Iris pigment epithelial cell (primary cell): ENCODE measurements at places on chromosomes 5 and 9.

DNA sequence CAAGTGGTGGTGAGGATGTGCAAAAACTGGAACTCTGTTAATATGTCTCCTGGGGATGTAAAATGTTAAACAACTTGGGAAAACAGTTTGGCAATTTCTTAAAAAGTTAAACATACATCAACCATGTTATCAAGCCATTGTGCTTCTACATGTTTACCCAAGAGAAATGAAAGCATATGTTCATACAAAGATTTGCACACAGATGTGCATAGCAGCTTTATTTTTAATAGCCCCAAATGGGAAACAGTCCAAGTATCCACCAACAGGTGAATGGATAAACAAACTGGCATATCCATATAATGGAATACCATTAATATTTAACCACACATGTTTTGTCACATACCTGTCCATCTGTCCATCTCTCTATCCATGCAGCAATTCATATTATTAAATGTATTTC lies 6.2 kb downstream of the VPS13A start:
- no peak for DNase-seq

GRCh38 chr9:38388283-38389223 lies 3.9 kb upstream of the ALDH1B1 start:
- peak; percentile 69 for DNase-seq

- no peak for DNase-seq
These were observed 61.1 kb upstream of the FRRS1L start for GRCh38 chr9:109228093-109228642.

- DNase-seq = no peak
These were observed 626.5 kb downstream of the PDE4D start for GRCh38 chr5:59267033-59267432.

- peak; percentile 50 for DNase-seq
These were observed 235.5 kb downstream of the ARHGEF28 start for GRCh38 chr5:73861313-73861988.

DNA sequence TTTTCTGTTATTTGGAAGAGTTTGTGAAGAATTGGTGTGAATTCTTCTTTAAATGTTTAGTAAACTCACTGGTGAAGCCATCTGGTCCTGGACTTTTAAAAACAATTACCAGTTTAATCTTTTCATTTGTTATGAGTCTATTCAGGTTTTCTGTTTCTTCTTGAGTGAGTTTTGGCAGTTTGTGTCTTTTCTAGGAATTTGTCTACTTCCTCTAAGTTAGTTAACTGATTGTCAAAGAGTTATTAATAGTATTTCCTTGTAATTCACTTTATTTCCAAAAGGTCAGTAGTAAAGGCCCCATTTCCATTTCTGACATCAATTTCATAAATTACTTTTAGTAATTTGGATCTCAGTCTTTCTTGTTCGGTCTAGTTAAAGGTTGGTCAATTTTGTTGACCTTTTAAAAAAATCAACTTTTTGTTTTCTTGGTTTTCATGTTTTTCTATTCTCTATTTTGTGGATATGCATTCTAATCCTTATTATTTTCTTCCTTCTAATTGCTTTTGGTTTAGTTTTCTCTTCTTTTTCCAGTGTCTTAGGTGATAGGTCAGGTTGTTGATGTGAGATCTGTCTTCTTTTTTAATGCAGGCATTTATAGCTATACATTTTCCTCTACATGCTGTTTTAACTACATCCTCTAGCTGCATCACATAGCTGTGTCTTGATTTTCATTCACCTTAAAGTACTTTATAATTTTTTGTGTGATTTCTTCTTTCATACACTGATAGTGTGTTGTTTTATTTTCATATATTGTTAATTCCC lies 7.3 kb upstream of the SMIM3 start:
- DNase-seq = no peak

DNA sequence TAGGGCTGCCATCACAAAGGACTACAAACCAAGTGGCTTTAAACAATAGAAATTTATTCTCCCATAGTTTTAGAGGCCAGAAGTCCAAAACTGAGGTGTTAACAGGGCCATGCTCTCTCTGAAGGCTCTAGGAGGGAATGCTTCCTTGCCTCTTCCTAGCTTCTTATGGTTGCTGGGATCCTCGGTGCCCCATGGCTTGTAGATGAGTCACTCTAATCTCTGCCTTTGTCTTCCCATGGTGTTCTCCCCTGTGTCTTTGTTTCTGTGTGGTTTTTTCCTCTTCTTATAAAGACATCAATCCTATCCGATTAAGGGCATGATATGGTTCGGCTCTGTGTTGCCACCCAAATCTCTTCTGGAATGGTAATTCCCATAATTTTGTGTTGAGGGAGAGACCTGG lies 178.8 kb upstream of the NREP start:
- DNase-seq = no peak

DNA sequence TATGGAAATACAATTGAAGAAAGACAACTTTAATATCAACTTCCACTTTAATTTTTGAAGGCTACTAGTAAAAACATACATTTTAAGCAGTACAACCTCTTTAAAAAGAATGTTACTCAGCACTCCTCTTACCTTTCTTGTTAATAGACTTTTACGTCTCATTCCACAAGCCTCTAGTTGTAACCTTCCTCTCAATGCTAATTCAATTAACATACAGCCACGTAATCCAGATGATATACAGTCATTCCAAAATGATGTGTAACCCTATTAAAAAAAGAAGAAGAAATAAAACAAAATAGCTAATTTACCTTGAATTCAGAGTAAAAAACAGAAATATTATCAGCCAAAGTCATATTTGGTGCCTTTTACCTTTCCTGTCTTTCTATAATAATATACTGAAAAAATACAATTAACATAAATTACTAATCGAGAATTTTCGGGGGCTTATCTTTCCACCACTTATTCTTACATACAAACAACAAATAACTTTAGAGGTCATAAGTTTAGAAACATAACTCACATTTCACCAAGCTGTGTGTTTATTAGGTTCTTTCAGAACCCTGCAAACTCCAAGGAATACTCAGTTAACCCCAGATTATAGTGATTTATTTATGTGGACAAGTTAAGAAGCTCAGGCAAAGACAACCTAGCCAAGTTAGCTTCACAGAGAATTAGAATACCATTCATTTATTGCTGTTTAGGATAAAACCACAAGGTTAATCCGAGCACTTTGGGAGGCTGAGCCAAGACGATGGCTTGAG lies 30.3 kb downstream of the GOLPH3 start:
- peak; percentile 32 for DNase-seq

GRCh38 chr9:13387734-13388067 lies 108.2 kb upstream of the MPDZ start:
- DNase-seq = no peak

DNA sequence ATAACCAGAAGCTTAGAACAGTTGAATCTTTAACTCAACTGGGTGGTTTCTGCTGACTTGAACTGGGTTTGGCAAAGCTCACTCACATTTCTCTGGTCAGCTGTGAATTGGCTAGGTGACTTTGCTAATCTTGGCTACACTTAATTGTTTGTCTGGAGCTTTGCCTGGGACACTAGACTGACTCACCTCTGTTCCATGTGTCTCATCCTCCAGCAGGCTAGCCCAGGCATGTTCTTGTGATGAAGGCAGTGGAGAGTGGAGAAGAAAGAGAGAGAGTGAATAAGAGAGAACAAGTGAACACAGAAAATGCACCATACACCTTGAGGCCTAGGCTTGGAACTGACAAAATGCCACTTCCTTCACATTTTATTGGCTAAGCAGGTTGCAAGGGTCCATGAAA lies 32.6 kb downstream of the SPATA31D1 start:
- peak; percentile 98 for DNase-seq

GRCh38 chr9:128593039-128593438 lies 40.7 kb downstream of the SPTAN1 start:
- no peak for DNase-seq

GRCh38 chr9:2411459-2412215 lies 209.9 kb upstream of the VLDLR start:
- peak; percentile 90 for DNase-seq

GRCh38 chr5:127590156-127590722 lies 58.6 kb upstream of the CTXN3 start:
- DNase-seq = no peak

GRCh38 chr5:116313366-116313765 lies 228.5 kb downstream of the COMMD10 start:
- DNase-seq = no peak

DNA sequence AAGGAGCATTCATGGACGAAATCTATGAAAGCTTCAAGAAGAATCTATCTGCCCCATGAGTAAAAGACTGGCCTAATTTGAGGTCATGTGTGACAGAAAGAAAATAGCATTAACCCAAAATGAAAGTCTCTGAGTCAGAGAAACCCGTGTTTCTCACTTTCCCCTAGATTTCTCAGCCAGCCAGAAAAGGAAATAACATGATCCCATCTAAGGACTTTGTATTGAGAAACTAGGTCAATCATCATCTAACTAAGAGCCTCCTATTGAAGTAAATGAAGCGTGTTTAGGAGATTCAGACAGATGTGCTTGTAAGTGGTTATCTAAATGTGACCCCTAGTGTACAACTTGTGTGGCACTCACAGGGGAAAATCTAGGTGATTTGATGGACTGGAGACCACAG lies 77.3 kb upstream of the ZNF366 start:
- DNase-seq = peak; percentile 82

- no peak for DNase-seq
These were observed 14.2 kb upstream of the PTPN3 start for GRCh38 chr9:109512170-109512756.

DNA sequence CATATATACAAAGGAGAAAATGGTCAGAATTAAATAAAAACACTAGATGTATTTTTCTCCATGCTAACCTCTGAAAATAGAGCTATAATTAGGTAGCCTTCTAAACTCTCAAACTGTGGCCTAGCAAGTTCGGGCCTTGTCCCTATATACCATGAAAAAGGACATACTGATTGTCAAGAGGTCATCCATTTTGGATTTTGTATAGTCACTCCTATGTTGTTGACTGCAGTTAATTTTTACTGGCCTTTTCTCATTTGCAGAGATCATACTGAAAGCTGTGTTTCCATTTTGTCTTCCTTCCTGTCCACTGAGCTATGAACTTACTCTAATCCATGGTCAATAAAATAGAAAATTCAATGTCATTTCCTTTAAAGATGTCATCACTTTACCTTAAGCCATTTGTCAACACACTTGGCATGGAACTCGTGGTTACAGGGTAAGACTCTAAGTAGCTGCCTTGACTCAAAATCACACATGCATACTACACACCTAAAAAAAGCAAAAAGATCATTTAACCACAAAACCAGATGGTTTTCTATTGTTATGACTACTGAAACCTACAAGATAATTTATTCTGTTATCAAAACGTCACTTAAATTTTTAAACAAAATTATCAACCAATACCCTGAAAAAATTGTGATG lies 58.0 kb downstream of the RNF38 start:
- no peak for DNase-seq

GRCh38 chr5:163696579-163696887 lies 191.1 kb downstream of the MAT2B start:
- DNase-seq = no peak
